Inflammatory macrophage treated with lipopolysaccharide for 1 hour (primary cell): ENCODE measurements at places on chromosomes 2 and 18.
A peak's percentile ranks its signal among the peaks of the same experiment; 100 is the strongest.

GRCh38 chr2:12715258-12716031 is 1.3 kb upstream of the TRIB2 start:
- DNase-seq: no peak

GRCh38 chr2:9648821-9649220 is 18.0 kb upstream of the YWHAQ start:
- DNase-seq: no peak

DNA sequence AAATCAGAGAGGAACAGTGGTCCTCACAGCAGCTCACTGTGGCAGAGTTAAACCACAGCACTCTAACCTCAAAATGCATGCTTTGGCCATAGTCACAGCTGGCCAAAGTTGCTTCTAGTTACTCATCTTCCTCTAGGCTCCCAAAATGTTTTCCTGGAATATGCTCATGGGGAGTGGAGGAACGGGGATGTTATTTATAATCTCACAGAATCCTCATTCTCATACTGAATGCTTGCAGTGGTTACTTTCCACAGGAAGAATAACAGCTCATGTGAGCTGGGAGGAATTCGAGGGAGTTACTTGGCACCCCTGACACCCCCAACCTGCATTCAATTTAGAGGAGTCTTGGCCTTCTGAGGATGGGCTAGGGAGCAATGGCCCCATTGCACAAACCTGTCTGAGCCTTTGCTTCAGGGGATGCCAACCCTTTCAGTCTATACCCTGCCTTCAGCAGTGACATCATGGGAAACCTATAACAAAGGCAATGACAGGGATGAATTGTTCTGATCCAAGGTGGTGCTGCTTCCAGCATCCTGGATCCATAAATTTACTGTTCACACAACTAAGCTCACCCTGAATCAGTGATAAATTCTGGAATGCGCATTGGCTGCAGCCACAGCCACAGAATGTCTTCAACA is 22.4 kb upstream of the CCBE1 start:
- no peak for DNase-seq

GRCh38 chr18:78625847-78626246 is 353.8 kb upstream of the SALL3 start:
- peak; percentile 54 for DNase-seq

- DNase-seq: peak; percentile 97
Measured at GRCh38 chr2:48332286-48332685, 197.7 kb upstream of the STON1 start.

DNA sequence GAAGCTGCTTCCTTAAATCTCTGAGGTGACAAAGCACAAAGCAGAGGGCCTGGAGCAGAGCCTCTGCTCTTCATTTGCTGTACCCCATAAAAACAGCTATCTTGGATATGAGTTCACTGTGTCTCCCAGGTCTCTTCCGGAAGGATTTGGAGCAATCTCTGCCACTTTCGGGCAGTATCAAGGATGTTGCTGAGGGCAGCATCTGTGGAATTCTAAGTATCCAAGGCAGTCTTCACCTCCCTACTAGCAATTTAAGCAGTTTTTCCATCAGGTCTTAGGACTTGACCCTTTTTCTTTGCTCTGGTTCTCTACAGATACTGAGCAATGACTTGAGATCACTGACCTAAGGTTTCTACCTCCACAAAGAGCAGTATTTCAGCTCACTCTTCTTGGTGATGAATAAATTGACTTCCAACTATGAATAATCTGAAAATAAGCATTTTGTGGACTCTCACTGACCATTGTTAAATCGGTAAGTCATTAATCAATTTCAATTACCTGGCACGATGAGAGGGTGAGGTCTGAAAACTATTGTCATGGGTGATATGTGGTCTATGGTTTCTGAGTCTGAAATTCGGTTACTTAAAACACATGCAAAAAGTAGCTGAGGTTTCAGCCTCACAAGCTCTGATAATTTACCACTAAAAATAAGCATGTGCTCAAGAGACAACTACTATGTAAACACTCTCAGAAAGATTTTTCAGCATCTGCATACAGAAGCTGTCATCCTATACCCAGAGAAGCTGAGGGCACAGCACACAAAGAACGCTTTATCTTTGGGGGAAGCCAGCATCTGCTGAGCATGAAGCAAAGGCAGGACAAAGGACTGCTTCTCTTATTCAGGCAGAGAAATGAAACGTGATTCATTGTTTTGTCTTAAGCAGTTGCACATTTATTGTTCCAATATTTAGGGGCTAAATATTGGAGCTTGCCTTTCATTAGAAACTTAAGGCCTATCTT is 32.1 kb upstream of the SPATS2L start:
- no peak for DNase-seq

- no peak for DNase-seq
Measured at GRCh38 chr2:28707592-28707991, 44.0 kb upstream of the PPP1CB start.

DNA sequence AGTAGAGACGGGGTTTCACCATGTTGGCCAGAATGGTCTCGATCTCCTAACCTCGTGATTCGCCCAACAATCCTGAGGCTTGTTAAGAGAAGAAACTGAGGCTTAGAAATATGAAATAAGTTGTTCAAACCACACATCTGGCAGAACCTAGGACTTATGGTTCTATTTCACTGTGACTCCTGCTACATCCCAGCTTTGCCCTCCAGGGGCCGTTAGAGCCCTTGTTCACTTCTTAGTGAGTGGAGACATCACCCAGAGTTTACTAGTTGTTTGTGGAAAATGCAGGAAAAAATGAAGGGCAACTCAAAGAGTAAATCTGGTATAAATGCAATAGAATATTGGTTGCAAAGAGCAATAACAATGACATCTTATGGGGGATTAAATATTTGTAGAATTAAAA is 43.9 kb downstream of the MARCHF4 start:
- no peak for DNase-seq

GRCh38 chr2:3712424-3712823 is 9.0 kb downstream of the DCDC2C start:
- DNase-seq: no peak

- peak; percentile 13 for DNase-seq
Measured at GRCh38 chr2:191692502-191693115, 14.7 kb downstream of the NABP1 start.

GRCh38 chr2:145350011-145350410 is 830.1 kb upstream of the ZEB2 start:
- DNase-seq: no peak

DNA sequence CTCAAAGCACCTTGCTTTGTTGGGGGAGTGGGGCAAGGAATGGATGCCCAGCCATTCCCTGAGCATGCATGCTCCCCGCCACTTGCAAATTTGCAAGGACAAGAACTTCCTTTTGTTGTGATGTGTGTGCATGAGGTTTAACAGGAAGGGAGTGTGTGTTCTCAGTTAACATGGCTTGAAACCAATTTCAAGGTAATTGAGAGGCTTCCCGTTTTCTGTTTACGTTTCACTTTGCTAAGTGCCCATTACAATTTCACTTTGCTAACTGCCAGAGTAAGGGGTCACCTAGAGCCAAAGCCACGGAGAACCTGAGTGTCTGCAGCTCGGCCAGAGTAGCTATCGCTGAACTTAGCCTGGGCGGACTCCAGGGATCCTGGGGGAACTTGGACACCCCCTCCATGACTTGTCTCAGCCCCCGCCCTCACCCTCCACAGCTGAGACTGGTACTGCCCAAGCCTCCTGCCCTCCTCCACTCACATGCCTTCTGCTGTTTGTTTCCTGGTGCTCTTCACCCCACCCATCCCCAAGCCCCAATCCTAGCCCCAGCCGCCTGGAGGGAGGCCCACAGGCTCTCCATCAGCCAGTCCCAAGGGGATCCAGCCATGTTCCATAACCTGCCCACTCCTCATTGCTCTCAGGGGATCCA is 53.6 kb upstream of the LAPTM4A start:
- no peak for DNase-seq

DNA sequence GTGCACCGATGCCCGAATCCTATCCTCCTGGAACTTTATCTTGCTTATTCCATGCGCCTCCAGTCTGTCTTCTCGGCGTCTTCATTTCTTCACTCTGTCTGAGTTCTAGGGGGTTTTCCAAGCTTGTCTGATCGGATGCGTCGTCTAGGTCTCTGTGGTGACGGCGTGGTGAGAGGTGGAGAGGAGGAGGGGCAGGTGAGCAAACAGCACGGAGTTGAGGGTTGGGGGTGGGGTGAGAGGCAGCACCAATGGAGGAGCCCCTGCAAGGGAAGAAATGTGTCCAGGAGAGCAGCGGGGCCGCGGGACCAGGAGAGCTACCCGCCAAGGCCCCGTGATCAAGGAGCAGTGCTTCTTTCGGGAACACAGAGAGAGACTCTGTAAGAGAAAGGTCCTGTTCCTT is 131.3 kb upstream of the TWIST2 start:
- DNase-seq: no peak

DNA sequence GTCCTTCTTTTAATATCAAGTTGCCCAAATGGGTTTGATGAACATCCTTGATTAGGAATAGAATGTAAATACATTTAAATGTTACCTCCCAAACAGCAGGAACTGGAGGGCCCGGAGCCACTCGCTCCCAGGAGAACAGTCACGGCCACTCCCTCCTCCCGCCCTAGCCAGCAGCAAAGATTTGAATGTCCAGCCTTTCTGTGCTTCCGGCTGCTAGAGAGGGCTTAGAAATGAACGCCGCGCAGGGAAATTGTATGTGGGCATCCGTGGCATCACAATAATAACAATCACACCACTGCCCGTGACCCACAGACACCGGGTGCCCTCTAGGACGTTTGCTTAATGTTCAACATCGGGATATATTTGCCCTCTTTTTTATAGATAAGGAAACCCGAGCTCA is 164.9 kb upstream of the SALL3 start:
- no peak for DNase-seq

DNA sequence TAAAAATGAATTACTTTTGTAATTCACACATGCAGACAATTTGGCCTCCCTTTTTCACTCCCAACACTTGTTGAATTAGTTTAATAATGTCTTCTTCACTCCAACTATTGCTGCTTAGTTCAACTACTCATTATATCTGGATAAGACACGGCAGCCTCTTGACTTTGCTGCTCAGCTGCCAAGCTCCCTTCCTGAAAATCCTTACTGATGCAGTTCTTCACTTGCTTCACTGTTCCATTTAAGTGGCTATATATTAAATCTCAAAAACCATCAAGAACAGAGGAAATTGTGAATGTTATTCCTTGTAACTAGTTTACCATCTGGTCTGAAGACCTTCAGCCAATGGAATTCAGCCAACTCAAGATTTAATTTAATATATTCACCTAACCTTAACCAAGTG is 127.1 kb downstream of the NCOA1 start:
- no peak for DNase-seq

GRCh38 chr2:223937535-223937934 is 7.6 kb downstream of the WDFY1 start:
- no peak for DNase-seq

GRCh38 chr2:160292225-160292624 is 92.2 kb upstream of the ITGB6 start:
- DNase-seq: no peak

GRCh38 chr2:156803967-156804366 is 367.8 kb downstream of the GPD2 start:
- DNase-seq: no peak

- DNase-seq: no peak
Measured at GRCh38 chr2:132760971-132761370, 91.0 kb upstream of the LYPD1 start.

GRCh38 chr2:28475088-28475595 is 20.7 kb upstream of the PLB1 start:
- DNase-seq: no peak

GRCh38 chr18:60090170-60090569 is 190.4 kb downstream of the PMAIP1 start:
- DNase-seq: no peak

GRCh38 chr18:79763407-79763806 is 34.3 kb upstream of the KCNG2 start:
- DNase-seq: no peak

GRCh38 chr2:159661286-159661685 is 44.9 kb upstream of the BAZ2B start:
- DNase-seq: no peak

GRCh38 chr2:98514096-98514639 is 69.5 kb downstream of the INPP4A start:
- no peak for DNase-seq

DNA sequence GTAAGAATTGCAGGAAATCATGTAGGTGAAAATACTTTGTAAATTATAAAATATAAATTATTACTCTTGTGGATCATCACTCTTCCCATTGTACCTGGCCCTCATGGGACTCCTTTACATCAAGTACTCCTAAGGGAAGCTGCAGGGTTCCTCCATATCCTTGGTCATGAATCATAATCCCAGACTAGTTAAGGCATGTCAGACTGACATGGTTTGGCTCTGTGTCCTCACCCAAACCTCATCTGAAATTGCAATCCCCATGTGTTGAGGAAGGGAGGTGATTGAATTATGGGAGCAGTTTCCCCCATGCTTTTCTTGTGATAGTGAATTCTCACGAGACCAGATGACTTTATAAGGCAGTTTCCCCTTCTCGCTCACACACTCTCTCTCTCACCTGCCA is 77.1 kb downstream of the CMPK2 start:
- DNase-seq: no peak

GRCh38 chr2:167386694-167387093 is 498.4 kb downstream of the XIRP2 start:
- DNase-seq: no peak

DNA sequence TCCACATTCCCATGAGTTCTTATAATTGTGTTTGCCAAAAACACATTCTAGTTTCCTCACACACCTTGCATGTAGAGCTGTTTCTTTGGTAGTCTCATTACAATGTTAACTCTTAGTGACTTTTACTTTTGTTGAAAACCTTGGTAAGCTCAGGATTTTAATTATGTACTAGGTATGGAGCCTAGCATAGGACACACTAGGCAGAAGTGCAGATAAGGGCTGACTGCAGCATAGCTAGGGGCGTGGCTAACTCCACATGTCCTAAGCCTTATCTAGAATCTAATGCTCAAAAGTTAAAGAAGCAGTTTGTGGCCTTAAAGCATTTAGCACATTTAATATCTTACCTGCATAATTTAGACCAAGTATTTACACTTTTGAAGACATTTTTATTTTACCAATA is 153.7 kb upstream of the FBXO11 start:
- no peak for DNase-seq

GRCh38 chr2:129587426-129588064 is 391.9 kb upstream of the RAB6C start:
- DNase-seq: no peak

GRCh38 chr2:33583194-33583938 is 15.7 kb downstream of the FAM98A start:
- DNase-seq: peak; percentile 81

DNA sequence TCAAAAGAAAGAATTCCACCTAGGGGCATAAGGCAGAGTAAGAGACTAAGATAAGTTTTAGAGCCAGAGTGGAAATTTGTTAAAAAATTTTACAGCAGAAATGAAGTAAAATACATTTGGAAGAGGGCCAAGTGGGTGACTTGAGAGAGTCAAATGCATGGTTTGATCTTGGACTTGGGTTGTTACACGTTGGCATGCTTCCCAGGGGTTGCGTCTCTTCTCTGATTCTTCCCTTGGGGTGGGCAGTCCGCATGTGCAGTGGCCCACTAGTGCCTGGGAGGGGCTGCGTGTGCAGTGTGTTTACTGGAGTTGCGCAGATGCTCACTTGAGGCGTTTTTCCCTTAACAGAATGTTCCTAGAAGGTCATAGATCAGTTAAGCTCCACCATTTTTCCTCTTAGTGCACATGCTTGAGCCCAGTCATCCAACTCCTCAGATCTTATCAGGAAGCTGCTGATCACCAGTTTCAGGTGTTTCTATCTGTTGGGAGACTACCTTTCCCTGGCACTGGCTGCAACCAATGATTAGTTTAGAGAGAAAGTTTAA is 13.1 kb downstream of the SEH1L start:
- DNase-seq: no peak

- no peak for DNase-seq
Measured at GRCh38 chr18:24502667-24503523, 42.5 kb downstream of the HRH4 start.

GRCh38 chr18:11944252-11944651 is 36.1 kb upstream of the MPPE1 start:
- no peak for DNase-seq
